ENCODE measurements at places on chromosomes 6 and 20.

DNA sequence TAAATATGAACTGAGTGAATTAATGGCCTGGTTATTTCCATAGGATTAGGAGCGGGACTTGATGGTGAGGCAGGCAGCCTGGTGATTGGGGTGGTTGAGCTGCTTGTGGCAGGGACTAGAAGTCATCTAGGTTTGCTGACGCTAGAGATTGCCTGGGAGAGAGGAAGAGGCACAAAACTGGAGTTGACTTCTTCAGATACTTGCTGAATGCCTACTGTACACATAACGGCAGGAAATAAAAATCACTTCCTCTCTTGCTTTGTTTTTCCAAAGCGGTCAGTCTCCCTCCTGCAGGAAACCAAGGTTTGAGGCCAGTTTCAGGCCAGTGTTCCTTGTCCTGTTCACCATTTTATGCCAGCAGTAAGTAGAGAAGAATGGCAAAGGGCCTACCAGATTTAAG, 36.7 kb upstream of the MYLIP start:
- DNase-seq: no peak

DNA sequence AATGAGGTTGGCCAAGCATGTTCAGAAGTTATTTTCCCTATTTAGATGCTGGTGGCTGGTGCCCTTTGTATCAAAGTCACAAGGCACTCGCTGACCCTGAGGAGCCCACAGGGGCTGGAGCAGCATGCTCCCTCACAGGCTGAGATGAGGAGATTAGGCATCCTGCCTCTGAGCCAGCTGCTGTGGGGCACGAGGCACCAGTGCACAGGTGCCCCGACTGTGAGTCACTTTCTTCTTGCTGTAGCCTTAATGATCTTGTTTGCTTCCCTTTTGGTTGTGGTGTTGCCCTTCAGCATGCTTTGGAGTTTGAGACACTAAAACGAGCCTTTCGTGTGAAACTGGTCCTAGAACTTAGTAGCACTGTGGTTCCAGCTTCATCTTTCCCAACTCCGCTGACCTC, 4.3 kb downstream of the PSMG4 start:
- no peak for DNase-seq

- DNase-seq: no peak
Observed at GRCh38 chr20:61925555-61926252, 140.0 kb downstream of the TAF4 start.

DNA sequence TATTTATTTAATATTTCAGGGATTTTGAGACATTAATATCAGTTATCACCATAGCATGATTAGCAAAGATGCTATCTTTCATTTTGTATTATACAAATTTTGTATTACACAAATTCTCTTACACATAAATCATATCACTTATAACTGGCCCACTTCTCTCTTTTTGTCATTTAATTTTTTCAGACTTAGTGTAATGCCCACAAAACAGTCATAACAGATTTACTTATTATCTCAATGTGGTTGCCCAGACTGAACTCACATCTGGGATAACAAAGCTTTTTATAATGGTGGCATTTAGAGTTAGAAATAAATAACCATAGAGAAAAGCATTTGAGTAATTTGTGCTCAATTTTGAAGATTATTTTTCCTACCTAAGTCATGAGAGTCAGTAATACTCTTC, 148.3 kb downstream of the TFAP2B start:
- no peak for DNase-seq

DNA sequence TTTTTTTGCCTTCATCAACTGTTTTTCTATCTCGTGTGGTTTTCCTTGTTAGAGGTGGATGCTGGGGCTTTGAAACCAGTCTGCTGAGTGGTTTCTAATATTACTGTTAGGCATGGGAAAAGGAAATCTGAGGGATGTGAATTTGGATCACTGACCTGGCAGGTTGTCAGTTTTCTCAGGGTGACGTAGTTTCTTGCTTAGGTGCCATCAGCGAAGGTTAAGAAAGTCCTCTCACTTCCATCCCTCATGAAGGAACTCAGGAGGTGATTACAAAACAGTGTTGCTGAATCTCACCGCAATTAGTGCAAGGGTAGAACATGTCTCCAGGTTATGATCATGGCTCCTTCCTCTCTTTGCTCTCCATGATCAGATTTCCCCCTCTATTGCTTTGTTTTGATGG, 135.9 kb downstream of the SOX4 start:
- DNase-seq: no peak
